Thymus (tissue), 14 donors: ENCODE measurements at places on chromosomes 7 and 10. TPM values are rescaled to one million over a fixed set of nuclear protein-coding genes. Genes with fewer than 3 reads are reported as not detected.

The FAM13C gene
- 3.9 TPM for total RNA-seq

The CDK1 gene
- total RNA-seq: 133 TPM

The MLLT10 gene
- 27.9 TPM for total RNA-seq

The TRPV5 gene
- 0.05 TPM for total RNA-seq

The SLC25A28 gene
- 18.8 TPM for total RNA-seq

The MBL2 gene
- 0.05 TPM for total RNA-seq

The ELAPOR2 gene
- 5.3 TPM for total RNA-seq

The AKR1E2 gene
- total RNA-seq: 3.4 TPM

The TFR2 gene
- 0.80 TPM for total RNA-seq

The ZC3HAV1 gene
- 27.4 TPM for total RNA-seq

The VGF gene
- 0.05 TPM for total RNA-seq

The SHH gene
- total RNA-seq: 0.05 TPM

The CRYGN gene
- total RNA-seq: 1.2 TPM

The DYDC2 gene
- 0.05 TPM for total RNA-seq

The MYL7 gene
- total RNA-seq: 0.57 TPM

The SPAM1 gene
- not detected for total RNA-seq

The CCM2 gene
- 69.3 TPM for total RNA-seq

The EPO gene
- total RNA-seq: 0.09 TPM

The SH2D4B gene
- total RNA-seq: 0.09 TPM

The LRRC17 gene
- 27.8 TPM for total RNA-seq

The SPDYE18 gene
- total RNA-seq: 0.57 TPM

The CYP26C1 gene
- 0.28 TPM for total RNA-seq

The FAM170B gene
- not detected for total RNA-seq

The HSPA12A gene
- 1.7 TPM for total RNA-seq

The CLDN3 gene
- 6.0 TPM for total RNA-seq
